ENCODE measurements at places on chromosomes 1 and 21.

DNA sequence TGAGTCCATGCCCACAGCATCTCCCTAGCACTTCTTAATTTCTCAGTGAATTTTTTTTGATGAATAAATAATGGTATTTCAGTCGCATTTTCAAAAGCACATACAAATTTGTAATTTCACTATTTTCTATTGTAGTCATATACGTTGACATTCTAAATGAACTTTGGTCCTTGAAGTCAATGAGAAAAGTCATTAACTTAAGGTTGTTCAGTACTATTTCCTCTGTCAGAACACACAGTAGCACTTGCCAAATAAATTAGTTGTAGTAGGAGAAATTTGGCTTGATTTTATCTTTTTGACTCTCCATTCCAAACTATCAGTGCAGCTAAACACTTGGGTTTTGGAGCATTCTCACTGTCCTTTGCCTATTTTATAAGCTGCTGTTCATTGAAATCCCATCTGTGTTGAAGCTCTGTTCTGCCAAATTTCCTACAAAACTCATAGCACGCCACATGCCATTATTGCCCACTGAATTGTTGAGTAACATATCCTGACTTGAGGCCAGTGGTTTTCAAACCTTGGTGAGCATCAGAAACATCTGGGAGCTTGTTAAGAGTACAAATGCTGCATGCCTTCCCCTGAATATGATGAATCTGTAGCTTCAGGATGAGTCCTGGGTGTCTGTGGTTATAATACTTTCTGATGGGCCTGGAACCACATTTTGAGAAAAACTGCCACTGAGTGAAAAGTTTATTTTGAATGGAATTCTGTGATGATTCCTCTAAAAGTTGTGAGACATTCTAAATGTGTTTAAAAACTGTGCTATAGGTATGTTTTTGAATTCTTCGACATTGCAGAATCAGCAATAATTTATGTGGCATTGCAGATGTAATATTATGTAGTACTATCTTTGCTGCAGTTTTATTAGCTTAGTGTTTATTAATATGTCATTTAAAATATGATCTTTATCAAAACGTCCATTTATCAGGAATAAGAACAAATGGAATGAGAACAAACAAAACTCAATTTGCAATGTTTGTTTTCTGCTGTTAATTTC, 78.9 kb downstream of the DNM3 start:
- no peak for DNase-seq

GRCh38 chr1:229280037-229280828, 9.3 kb downstream of the RAB4A start:
- DNase-seq, result no peak

DNA sequence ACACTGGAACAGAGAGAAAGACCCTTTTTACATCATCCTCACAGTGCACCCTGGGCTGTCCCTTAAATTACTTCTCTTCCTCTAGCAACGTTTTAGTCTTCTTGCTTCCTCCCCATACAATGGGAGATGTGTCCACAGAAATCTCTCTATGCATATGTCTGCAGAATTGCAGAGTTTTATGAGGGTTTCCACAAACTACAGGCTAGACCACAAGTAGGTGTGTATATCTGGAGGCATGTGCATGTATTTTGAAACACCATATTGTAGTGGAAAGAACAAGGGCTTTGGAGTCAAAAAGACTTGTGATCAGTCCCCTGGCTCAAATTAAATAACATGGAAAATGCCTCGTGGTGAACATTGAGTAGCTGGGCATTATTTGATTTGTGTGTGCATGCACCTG, 121.3 kb upstream of the IPO9 start:
- DNase-seq, result no peak

- no peak for DNase-seq
Measured at GRCh38 chr1:206761159-206761768, 9.3 kb upstream of the IL19 start.

GRCh38 chr1:156434989-156435544, 65.5 kb downstream of the MEF2D start:
- DNase-seq, result no peak

DNA sequence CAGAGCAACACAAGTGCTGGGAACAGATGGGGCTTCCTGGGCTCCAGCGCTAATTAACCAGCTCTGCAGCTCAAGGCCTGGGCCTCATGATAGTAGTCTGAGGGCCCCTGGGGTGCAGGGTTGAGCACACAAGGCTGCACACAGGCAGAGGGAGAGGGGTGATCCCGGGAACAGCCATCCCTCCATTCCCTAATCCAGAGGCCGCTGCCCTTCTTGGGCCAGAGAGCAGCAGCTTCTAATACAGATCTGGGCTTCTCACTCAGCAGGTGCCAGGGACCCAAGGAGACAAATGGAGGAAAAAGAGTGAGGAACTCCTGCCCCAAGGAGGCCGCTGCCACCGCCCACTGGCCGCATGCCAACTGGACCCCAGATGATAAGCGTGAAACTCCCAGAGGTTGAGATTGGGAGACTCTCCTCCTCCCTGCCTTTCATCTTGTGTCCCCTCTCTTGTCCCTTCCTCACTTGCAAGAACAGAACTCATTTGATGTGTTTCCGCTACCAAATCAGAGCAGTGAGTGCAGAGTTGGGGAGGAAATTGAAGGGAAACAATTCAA, 58.0 kb upstream of the IFNAR2 start:
- no peak for DNase-seq

DNA sequence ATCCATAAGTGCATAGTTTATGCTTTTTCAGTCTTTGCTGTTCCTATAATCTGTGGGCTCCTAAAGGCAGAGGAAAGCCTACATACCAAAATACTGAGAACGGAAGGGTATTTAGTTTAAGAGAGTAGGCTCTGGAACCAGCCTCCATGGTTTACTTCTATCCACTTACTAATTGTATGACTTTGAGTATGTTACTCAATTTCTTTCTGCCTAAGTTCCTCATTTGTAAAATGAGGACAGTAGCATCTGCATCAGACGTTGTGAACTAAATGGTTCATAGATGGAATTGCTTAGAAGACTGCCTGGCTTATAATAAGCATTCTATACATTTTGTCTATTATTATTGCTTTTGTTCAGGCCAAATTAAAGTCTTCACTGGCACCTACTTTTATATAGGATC, 111.0 kb downstream of the NTNG1 start:
- DNase-seq, result no peak

- DNase-seq, result no peak
Measured at GRCh38 chr1:52668711-52669110, 29.4 kb downstream of the COA7 start.

GRCh38 chr1:47618830-47619229, 181.0 kb downstream of the FOXD2 start:
- no peak for DNase-seq

- DNase-seq, result no peak
Measured at GRCh38 chr1:246245541-246245940, 261.5 kb downstream of the SMYD3 start.

DNA sequence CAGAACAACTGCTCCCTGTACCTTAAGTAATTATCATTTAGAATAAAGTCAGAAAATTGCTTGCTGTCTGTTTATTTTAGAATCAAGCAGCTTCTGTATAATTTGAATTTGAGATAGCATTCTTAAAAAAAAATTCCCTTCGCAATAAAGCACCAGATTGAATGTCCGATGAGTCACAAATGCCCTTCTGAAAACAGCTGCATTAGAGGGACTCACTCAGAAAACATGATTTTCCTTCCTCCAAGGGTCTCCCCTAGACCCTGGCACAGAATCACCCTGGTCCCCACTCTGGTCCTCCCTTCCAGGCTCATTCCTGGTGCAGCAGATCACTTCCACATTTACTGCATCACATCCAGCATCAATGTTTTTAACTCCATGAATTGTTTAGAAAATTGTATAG, 471.1 kb upstream of the VAMP3 start:
- no peak for DNase-seq

GRCh38 chr1:95247607-95248006, 13.6 kb downstream of the RWDD3 start:
- DNase-seq, result no peak

DNA sequence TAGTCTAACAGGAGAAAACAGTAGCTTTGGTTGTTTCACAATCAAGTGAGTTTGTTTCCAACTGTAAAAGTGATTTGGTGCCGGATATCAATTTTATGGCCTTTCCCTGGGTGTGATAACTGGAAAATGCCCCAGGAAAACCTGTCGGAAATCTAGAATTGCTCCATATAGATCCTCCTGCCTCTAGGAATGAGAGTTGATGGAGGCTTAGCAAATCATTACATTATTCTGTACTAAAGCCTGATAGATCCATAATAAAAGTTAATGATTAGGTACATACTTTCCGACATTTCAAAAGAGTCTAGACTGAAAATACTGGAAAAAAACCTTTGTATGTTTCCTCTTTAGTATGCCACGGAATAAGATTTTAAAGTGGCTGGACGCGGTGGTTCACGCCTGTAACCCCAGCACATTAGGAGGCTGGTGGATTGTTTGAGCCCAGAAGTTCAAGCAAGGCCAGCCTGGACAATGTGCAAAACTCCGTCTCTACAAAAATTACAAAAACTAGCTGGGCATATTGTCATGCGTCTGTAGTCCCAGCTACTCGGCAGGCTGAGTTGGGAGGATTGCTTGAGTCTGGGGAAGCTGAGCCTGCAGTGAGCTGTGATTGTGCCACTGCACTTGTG, 70.0 kb upstream of the SLC45A1 start:
- no peak for DNase-seq

DNA sequence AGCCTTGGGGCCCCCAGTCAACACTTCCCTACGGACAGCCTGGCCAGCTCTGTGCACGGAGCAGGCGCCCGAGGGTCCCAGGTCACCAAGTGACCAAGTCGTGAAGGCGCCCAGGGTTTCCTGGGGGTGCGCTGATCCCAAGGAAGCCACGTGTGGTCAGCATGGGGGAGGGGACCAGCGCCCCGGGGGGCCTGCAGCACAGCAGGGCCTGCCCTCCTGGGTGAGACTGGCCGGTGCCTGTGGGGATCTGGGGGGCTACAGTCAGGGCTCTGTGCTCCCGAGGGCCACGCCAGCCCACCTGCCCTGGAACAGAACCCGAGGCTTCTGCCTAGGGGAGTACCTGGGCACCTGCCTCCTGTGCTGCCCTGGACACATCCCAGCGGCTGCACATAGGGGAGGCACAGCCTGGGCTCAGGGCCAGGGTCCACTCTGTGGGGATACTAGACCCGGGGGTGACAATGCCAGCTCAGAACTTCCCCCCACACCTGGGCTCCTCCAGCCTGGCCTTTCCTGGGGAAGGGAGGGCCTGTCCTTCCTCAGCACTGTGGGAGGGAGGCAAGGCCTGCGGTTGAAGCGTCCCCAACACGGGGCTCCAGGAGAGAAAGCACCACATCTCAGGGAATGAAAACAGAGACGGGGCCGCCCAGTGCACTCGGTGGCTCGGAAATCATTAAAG, 6.2 kb upstream of the POFUT2 start:
- DNase-seq, result no peak

- DNase-seq, result no peak
Measured at GRCh38 chr1:183244466-183244865, 58.4 kb downstream of the LAMC2 start.
